NCI-H1105 treated with DMSO at 0.1 percent for 48 hours (cell line): ENCODE measurements at places on chromosomes 5 and 9.
A peak's percentile ranks its signal among the peaks of the same experiment; 100 is the strongest.

DNA sequence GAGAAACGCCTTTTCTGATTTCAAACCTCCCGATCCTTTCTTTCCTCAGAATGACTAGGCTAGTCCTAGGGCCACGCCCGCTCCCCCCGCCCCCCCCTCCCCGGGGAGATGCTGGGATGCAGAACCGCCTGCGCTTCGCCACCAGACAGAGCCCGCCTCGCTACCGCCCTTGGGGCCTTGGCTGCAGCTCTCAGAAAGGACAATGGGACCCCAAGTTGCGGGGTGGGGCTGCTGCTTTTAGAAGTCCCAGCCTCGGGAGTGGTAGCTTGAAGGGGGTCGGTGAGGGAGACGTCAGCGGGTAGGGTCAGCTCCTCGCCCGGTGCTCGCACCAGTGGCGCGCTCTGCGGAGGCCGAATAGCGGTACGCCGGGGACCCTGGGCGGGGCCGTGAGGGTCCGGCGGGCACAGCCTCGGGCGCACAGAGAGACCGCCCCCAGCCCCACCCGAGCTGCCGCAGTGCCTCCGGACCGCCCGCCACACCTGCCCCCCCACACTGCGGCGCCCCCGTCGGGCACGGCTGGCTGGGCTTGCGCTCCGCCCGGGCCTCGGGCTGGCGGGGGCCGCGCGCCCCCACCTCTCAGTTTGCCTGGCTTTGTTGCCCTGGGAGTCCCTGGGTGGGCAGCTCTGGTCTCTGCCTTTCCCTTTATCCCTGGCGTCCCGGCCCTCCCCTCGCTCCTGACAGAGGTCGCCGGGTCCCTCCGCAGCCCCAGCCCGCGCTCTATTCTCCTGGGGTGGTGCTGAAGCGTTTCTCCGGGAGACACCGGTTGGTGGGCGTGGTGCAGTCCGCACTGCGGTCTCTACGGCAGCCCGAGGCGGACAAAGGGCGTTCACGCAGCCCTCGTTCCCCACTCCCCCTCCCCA lies 1.2 kb downstream of the MAP1B start:
- DNase-seq, result peak; percentile 59

DNA sequence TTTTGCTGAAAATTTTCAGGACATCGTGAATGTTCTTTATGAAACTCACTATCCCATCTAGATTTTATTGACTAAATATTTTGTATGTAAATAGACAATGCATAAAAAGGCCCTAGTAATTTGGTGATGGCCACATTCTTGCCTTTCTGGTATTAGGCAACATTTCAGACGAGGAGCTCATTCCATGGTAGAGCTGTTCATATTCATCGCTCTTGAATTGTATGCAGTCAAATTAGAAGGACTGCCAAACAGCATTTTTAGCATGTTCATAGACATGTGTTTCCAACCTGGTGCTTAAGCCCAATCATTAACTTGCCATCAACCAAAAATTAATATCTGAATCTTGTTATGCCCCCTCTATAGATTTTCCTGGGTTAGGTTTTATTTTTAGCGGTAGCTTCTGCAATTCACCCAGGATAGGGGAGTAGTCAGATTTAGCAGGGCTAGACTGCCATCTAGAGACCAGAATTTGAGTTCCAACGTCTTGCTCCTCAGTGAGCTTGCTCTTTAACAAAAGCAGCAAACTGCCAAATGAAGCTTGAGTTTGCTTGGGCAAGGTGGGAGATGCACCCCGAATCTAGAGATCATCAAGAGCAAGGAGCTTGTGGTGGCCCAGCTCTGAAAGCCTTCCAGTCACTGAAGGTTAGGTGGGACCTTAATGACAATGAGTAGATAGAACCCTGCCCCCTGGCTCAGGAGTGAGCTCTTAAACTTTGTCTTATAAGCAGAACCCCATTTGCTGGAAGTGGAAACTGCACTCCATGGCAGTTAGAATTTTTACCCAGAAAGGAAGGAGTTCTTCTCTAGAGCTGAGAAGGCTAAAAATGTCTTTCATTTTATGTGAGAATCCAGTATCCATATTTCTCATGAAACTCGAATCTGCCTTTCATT lies 456.2 kb downstream of the RASEF start:
- DNase-seq, result peak; percentile 21

DNA sequence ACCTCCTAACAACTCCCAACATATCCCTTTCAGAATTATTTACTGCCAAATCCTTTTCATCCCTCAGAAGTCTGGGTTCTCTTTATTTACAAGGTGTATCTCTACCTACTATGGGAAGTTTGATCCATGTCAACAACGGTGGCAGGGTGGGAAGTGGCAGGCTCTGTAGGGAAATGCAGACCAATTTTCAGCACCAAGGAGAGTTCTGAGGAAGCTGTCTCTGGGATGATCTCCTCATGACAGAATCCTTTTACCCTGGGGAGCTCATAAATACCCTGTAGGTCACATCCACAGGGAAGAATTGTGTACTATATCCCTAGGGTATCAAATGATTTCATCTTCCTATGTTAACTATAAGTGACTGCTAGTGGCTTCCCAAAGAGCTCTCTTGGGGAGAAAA lies 107.8 kb upstream of the NEK6 start:
- DNase-seq, result no peak

DNA sequence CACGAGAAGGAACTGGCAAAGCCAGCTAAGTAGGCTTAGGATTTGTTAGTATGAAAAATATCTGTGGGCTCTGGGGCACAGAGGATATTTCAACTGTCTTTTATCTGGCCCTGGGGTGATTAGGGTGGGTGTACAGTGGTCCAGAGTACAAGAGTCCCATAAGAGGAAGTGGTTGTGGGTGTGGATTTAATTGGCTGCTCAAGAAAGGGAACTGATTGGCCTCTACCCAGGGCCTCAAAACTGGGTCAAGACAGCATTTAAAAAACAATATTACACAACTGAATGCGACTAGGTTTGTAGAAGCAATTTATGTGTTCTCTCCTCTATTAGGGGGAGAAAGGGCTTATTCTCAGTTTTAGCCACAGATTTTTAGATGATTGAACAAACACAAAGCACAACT lies 1353.4 kb upstream of the WWC1 start:
- DNase-seq, result no peak

DNA sequence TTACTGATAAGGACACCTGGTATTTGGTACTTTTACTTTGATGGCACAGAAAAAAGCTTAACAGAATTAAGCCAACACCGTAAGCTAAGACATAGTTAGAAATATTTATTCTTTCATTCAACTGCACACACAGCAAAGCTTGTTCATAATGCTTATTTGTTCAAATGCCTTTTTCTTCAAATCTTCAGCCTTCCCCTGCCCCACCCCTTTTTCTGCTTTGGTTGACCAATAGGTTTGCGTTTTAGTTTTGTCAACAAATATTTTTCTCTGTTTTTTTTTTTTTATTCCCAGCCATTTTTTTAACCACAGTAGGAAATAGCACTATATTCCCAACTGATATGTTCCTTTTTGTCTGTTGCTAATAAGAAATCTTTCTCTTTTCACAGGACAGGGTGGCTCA lies 4.9 kb upstream of the RICTOR start:
- no peak for DNase-seq

DNA sequence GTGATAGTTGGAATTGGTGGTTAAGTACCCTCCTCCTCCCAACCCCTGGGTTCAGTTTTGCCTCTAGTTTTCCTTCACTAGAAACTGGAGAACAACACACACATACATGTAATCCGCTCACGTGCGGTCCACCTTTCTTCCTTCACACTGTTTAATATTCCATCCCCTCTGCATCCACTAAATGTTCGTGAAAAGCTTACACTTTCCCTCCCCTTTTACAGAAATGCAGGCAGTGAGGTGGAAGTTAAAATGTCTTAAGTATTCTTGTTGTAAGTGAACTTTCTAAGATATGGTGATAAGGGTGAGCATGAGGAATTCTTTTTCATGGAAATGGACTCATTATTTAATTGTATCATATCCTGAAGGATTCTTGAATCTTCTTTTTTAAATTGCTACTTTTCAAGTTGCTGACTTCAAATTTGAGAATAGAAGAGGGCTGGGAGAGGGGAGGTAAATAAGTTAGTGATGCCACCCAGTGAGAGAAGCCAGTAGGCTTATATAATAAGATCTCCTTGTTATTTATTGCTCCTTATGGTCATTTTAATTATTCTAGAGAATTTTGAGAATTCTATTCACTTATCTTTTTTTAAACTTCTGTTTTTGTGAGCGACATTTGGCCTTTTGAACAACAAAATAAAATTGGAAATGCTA lies 90.2 kb downstream of the TLE4 start:
- DNase-seq, result no peak

- DNase-seq, result no peak
Measured at GRCh38 chr9:7402334-7403027, 397.1 kb downstream of the DMAC1 start.

GRCh38 chr5:137374110-137374714 lies 124.9 kb downstream of the SPOCK1 start:
- peak; percentile 91 for DNase-seq

- no peak for DNase-seq
Measured at GRCh38 chr5:140112685-140113179, 1.2 kb upstream of the PURA start.

- no peak for DNase-seq
Measured at GRCh38 chr5:110836851-110837250, 98.0 kb downstream of the SLC25A46 start.

DNA sequence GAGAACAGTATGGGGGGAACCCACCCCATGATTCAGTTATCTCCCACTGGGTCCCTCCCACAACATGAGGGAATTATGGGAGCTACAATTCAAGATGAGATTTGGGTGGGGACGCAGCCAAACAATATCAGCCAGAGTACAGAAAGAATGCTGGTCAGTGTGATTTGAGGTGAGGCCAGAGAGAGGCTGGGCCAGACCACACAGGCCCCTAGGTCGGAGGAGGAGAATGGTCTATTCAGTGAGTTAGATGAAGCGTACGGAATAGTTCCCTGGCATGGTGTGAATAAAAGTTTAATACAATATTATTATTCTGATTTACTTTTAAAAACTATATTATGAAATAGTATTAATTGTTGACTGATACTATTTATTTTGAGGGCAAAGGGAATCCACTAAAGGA lies 39.7 kb downstream of the PCSK5 start:
- no peak for DNase-seq

- DNase-seq, result no peak
Measured at GRCh38 chr5:111439473-111440075, 72.8 kb downstream of the STARD4 start.

- no peak for DNase-seq
Measured at GRCh38 chr5:77312413-77312812, 101.9 kb downstream of the PDE8B start.

DNA sequence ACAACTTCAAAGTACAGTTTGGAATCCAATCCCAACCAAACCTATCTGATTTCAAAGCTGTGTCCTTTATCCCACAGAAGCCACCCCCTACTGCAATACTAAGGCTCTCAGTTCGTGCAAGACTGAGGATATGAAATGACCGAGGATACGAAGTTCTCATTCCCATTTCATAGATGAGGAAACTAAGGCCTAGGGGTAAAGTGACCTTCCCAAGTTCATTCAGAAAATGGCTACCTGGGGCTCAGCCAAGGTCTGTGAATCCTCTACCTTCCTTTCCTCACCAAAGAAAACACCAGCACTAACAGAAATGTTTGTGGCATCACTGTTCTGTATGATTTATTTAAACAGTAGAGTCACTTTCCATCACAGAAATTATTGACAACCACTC lies 5.4 kb downstream of the KIAA1191 start:
- DNase-seq, result no peak

- no peak for DNase-seq
Measured at GRCh38 chr5:77272206-77272605, 61.7 kb downstream of the PDE8B start.

DNA sequence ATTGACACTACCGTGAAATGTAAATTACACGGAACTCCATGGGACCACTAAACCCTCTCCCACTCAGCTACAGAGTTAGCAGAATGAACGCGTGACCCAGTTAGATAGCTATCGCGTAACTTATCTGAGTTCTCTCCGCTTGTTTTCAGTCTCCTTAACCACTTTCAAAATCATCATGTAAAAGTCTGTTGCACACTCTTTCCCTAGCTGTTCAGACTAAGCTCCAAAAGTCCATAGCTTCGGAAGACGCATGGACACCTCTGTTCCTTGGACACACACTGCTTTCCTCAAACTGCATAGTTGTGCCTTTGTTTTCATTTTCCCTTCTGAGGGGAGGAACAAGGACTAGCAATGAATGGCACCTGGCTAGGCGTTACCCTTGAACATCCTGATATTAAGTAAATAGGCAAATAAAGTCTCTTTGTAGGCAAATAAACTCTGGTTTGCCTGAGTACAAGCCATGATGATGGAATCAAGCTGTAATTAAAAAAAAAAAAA lies 83.3 kb downstream of the DAPK1 start:
- no peak for DNase-seq

GRCh38 chr5:137734962-137735554 lies 831 bp downstream of the KLHL3 start:
- peak; percentile 48 for DNase-seq

- DNase-seq, result no peak
Measured at GRCh38 chr5:79285833-79286232, 49.9 kb downstream of the JMY start.

GRCh38 chr5:141732417-141732816 lies 50.4 kb upstream of the ARAP3 start:
- DNase-seq, result peak; percentile 4

GRCh38 chr9:114994768-114995167 lies 64.4 kb upstream of the TNFSF8 start:
- no peak for DNase-seq

GRCh38 chr5:134547066-134547465 lies 21.6 kb downstream of the JADE2 start:
- no peak for DNase-seq

- no peak for DNase-seq
Measured at GRCh38 chr5:123182072-123182471, 93.0 kb downstream of the PRDM6 start.

DNA sequence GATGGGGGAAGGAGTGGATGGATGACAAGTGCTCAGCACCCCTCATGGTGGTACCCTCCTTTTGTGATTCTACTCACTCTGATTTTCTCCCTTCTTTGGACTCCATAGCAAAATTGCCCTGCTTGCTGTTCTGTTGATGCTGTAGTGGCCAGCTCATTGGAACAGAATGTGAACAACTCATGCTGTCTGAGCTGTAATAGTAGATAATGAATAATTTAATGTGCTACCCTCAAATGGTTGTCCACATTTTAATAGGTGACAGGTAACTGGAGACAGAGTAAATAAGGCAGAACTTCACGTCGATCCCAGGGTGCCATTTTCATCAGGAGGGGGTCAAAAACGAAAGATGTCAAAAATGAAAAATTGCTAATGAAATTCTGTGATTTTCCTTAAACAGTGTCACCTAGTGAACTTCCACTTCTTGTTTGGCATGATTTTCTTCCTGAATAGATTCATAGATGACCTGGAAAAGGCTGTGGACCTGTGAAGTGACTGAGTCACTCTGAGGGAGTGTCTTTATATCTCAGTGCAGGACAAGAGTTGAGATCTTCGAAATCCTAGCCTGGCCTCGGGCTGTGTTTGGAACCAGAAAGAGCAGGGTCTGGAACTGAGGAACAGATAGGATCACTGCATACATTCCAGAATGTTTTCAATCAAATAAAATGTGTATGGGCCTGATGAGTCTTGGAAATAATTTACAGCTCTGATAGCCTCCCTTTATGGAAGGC lies 270.2 kb downstream of the PSAT1 start:
- DNase-seq, result no peak

- DNase-seq, result no peak
Measured at GRCh38 chr5:127014573-127014972, 15.8 kb downstream of the MARCHF3 start.

- DNase-seq, result no peak
Measured at GRCh38 chr5:133851521-133851920, 116.9 kb downstream of the C5orf15 start.

GRCh38 chr9:2765250-2765880 lies 48.1 kb downstream of the KCNV2 start:
- no peak for DNase-seq

- no peak for DNase-seq
Measured at GRCh38 chr9:108496846-108497245, 358.9 kb downstream of the ACTL7B start.
